ENCODE measurements at places on chromosomes 11 and 22.

DNA sequence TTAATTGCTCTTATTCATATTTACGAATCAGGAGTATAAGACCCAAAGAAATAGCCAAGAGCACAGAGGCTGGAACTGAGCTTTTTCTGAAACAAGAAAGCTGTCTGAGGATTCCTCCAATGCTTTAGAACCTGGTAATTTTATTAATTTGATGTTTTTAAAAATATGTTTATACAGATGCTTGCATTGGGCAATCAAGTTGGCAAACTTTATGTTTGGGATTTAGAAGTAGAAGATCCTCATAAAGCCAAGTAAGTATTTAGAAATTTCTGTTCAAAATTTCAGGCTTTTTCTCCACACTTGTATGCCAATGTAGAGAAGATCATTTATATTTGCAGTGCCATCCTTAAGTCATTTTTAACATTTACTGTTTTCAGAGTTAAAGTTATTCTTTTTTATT is 24.3 kb upstream of the HIKESHI start:
- DNase-seq, result no peak

DNA sequence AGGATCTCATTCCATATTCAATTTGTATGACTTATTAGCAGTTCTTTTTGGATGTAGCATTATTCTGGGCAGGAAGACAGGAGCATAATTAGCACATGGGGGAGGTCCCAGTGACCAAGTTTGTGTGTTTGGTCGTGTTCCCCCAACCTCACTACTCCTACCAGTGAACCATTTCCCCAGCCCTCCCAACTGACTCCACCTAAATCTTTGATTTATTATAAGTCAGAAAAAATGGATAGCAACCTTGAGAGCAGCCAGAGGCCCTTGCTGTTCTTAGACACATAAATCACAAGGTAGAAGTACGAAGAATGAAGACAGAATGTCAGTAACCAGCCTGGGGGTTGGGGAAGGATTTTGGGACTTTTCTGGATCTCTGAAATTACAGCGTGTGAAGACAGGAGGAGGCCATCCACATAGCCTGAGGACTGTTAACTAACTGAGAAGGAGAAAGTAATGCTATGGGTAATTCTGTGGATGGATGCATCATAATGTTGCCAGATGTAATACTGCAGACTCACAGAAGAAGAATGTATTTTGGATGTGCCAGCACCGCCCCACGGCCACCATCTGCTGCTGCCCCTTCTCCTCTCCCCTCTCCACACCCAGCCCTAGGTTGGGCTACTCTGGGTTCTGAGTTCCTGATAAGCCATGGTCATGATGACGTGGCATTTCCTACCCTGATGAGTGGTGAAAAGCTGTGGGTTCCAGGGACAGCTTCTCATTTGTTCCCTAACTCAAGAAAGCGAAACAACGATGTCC is 124.3 kb upstream of the TTC12 start:
- no peak for DNase-seq

GRCh38 chr11:68266121-68266891 is 5.5 kb downstream of the C11orf24 start:
- no peak for DNase-seq

DNA sequence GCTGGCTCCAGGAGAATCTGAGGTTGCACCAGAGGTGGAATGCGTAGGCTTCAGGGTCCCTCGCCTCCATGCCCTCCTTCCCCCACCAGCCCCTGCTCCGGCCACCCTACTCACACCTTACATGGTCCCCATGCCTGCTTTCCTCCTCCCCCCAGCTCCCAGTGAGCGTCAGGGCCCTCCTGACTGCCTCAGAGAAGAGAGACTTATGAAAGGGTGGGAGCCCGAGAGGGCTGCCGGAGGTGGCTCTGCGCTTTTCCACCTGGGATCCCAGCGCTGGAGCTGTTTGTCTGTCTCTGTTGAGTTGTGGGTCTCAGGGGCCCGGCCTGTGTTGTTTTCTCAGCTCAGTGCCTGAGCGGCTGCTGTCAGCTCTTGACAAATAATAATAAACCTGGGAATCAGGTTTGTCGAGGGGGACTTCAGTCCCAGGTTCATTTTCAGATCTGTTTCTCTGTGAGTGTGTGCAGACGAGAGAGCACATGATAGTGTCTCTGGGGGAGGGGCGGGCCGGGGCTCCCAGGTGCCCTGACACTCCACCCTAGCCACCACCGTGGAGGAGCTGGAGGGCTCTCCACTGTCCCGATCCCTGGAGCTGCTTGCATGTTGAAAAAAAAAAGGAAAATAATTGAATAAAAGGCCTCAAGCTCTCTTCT is 153.7 kb downstream of the FEZ1 start:
- DNase-seq, result no peak

- DNase-seq, result no peak
Observed at GRCh38 chr11:17774232-17775034, 39.9 kb downstream of the KCNC1 start.

DNA sequence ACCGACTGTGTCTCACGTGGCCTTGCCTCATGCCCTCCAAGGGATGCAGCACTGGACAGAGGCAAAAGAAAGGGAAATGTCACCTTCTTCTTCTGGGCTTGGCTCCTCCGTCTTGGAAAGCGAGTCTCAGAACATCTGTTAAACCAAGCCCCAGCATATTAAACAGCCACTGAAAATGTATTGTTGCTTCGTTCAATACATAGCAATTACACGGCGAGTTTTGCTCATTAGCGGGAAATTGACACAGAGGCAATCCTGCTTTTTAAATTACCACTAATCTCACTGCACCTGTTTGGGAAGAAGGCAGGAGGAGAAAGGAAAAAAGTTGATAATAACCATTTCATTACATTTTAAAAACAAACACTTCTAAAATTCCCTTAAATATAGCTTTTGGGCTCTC is 72.1 kb downstream of the SEZ6L start:
- no peak for DNase-seq

- DNase-seq, result no peak
Observed at GRCh38 chr22:27417421-27417814, 384.1 kb downstream of the MN1 start.

GRCh38 chr11:48125866-48126265 is 90.7 kb upstream of the OR4B1 start:
- no peak for DNase-seq

GRCh38 chr22:42933485-42934091 is 76.5 kb upstream of the ARFGAP3 start:
- DNase-seq, result no peak

DNA sequence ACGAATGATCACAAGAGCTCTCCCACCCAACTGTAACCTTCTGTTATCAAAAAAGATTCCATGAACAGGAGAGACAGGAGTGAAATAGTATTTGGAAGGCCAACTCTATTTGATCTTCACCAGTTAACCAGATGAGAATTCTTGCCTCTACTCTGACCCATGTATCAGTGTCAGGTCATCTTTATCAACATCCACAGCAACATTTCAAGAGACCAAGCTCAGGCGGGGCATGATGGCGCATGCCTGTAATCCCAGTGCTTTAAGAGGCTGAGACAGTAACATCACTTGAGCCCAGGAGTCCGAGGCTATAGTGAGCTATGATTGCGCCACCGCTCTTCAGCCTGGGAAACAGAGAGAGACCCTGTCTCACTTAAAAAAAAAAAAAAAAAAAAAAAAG is 62.3 kb downstream of the GAB2 start:
- no peak for DNase-seq

All from stimulated activated CD8-positive, alpha-beta memory T cell treated with anti-CD3 and anti-CD28 coated beads, Interleukin-4, amount 100 ng/mL, for 4 hours (primary cell).